ENCODE measurements at places on chromosomes 1 and 21.

GRCh38 chr1:205262731-205263171, 35.0 kb downstream of the TMCC2 start:
- no peak for DNase-seq

DNA sequence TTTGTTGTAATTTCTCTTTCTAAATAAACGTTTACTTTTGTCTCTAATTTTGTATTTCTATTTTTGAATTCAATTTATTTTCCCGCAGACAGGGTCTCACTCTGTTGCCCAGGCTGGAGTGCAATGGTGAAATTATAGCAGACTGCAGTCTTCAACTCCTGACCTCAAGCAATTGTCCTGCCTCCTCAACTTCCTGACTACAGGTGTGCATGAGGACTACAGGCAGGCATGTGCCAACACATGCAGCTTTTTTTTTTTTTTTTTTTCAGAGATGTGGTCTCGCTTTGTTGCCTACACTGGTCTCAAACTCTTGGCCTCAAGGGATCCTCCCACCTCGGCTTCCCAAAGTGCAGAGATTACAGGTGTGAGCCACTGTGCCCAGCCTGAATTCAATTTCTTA, 36.7 kb upstream of the IL20 start:
- no peak for DNase-seq

DNA sequence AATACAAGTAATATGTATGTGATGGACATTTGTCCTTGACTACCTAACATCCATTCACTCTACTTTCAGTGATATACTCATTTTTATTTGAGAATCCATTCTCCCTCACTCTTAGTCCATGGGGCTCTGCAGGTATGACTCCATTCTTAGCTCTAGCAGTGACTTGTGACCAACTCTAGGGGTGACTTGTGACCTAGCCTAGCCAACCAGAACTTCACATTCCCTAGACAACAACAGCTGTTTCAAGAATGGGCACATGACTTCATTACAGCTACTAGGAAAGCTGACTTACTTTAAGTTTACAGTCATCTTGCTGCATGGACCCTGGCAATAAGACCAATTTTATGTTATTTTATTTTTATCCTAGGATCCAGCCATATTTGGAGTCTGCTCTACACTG, 23.6 kb upstream of the DDX59 start:
- no peak for DNase-seq

- no peak for DNase-seq
Measured at GRCh38 chr1:77310924-77311323, 29.1 kb downstream of the AK5 start.

DNA sequence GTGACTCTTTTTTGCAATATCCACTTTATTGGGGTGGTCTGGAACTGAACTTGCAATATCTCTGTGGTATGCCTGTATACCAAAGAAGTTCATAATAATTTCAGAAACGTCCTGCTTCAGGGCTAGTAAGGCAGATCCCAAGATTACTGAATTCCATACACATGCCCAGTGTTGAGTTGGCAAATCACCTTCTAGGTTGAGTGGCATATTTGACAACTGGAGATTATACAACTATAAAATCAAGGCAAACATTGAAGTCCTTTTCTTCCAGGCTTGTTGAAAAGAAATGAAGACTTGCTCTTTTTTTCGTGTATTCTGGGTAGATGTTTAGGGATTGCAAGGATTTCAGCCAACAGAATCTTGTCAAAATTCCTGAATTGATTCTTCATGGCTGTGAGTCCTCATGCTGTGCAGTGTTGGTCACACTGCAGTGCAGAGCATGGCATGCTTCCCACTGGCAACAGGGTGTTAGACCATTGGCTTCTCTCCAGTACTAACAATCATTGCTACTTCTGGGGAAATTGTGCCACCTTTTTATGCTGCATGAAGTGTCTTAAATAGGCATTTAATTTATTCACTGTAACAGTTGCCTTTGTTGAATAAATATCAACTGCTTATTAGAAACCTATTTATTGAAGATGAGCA, 367.1 kb upstream of the ADGRL4 start:
- DNase-seq = no peak

DNA sequence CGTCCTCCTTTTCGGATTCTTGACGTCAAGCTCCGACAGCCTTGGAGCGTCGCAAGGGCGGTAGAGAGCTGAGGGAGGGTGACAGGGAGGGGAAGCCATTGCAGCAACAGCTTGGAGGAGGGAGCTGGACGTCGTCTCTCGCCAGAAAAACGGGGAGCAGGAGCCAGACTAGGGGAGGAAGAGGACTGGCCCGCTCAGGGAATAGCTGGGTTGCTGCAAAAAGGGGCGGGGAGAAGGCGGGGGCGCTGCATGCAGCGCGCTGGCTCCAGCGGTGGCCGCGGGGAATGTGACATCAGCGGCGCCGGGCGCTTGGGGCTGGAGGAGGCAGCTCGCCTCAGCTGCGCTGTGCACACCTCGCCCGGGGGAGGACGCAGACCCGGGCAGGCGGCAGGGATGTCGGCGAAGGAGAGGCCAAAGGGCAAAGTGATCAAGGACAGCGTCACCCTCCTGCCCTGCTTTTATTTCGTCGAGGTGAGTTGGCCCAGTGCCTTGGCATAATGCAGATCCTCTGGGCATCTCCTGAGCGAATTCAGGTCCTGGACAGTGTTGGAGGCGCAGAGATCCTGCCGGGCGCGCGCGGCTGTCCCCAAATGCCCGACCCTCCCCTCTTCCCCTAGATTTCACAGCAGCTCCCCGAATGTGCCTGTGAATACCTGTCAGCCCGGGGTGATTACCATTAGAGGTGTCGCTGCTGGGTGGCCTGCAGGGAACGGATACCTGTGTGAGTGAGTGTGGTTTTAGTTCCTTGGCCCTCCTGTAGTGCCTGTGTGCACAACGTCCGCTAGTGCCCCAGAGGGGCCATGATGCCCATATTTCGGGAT, at the start of gene PLPPR4:
TSS of gene PLPPR4 (plus strand) at position 292 of the 821 bp plus-strand sequence. CDS start at position 394, 102 bp downstream.
- DNase-seq = peak; percentile 39

DNA sequence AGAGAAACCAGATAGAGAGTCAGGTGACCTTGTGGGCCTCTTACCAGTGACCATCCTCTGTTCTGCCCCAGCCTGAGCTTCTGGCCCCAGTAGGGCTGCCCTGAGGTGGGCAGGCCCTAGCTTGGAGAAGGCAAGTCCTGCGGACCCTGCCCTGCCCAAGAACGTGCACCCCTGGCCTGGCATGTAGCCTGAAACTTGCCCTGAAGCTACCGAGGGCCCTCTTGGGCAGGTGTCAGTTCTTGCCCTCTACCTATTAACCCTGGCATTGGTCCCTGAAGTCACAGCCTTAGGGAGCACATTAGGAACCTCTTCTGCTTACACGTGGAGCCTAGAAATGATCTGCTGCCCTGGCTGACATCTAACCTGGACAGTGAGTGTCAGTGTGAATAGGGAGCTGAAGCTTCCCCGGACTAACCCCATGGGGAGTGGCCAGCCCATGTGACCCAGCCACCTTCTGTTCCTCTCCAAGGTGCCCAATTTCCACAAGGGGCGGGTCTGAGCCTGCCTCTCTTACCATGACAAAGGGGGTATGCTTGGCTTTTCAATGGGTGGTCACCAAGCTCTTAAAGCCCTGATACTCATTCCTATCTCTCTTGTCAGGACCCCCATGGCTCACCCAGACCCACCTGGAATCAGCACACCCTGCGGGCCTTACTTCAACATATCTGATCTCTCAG, 163.0 kb downstream of the ZSCAN20 start:
- DNase-seq = no peak

GRCh38 chr1:46064708-46065107, 67.7 kb downstream of the PIK3R3 start:
- no peak for DNase-seq

DNA sequence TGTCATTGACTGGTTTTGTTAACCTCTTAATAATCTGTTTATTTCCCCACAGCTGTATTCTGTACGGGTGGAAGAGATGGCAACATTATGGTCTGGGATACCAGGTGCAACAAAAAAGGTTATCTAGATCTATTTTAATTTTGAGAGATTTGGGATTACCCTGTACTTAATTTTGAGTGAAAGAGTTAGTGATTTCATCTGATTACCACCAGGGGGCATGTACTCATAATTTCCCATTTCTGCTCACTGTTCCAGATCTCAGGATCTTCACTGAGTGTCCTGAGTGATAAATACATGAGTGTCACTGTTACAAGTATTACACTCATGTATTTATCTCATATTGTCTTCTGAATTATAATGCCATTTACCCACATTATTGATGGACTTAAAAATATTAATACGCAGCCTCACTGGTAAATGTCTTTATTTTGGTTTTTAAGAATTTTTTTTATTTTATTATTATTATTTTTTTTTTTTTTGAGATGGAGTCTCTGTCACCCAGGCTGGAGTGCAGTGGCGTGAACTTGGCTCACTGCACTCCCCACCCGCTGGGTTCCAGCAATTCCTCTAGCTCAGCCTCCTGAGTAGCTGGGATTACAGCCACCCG, 27.4 kb downstream of the DTL start:
- no peak for DNase-seq

- DNase-seq = no peak
Measured at GRCh38 chr1:54678776-54679643, 36.7 kb upstream of the TTC4 start.

GRCh38 chr1:94672934-94673333, 131.4 kb upstream of the F3 start:
- no peak for DNase-seq

- DNase-seq = no peak
Measured at GRCh38 chr1:37372302-37372701, 102.1 kb upstream of the ZC3H12A start.

- no peak for DNase-seq
Measured at GRCh38 chr1:227734546-227734855, 601 bp downstream of the JMJD4 start.

DNA sequence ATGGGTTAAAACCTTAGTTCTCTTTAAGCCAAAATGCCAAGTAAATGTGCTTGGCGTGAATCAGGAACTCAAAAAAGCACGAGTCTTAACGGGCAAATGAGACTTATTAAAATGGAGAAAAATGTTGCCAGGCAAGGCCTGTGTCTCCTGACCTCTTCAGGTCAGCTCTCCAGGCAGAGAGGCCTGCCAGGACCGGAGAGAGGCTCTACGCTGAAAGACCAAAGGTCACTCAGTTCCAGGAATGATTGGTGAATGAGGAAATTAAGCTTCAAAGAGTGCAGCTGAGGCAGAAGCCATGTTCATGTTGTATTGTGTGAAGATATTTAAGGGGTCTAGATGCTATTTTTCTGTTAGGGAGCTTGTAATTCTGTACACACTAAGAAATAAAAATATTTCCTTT, 66.6 kb downstream of the SPAG17 start:
- no peak for DNase-seq
